ENCODE measurements at places on chromosomes 11 and 22. TPM values are rescaled to one million over a fixed set of nuclear protein-coding genes. Genes with fewer than 3 reads are reported as not detected.

GRCh38 chr11:106679581-106679980 lies 338.7 kb downstream of the GUCY1A2 start:
- no peak for DNase-seq

DNA sequence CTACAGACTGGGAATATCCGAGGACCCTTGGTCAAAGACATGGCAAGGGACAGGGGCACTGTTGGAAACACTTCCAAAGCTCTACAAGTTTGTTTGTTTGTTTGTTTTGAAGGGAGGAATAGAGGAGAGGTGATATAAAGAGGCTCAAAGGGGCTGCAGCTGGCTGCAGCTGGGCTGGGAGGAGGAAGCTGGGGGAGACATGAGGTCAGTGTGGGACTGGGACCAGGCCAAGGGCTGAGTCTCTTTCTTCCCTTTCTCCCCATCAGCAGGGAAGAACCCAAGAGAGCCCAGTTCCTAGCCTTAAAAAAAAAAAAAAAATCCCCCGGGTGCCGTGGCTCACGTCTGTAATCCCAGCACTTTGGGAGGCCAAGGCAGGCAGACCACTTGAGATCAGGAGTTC lies 5.0 kb downstream of the RHOG start:
- DNase-seq = no peak

GRCh38 chr11:82398300-82398815 lies 335.3 kb downstream of the FAM181B start:
- no peak for DNase-seq

DNA sequence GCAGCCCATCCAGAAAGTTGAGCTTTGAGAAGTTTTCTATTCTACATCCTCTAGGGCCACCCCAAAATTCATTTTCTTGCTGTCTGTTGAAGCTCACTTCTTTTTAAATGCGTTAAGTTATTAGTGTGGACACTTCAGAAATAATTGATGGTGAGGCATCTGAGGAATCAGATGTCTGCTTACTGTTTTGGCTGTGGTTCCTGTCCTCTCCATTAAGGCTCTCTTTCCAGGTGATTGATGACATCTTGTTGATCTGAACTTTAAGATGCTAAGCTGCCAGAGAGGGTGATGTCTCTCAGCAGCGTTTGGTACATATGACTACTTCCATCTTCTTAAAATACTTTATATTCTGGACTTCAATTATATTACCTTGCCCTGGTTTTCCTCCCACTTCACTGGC lies 45.2 kb downstream of the FAT3 start:
- no peak for DNase-seq

DNA sequence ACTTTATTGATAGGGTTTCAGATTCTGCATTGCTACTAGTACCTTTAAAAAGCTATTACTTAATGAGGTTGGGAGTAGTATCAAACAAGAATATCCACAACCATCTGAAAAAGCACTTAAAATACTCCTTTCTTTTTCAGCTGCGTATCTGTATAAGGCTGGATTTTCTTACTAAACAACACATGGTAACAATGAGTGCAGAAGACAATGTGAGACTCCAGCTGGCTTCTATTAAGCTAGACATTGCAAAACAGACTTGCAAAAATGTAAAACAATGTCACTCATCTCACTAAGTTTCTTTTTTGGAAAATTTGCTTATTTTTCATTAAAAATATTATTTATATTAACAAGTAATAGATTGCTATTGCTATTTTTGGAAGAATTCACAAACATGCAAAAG lies 132.6 kb downstream of the WNT11 start:
- DNase-seq = no peak

GRCh38 chr22:46797355-46797754 lies 34.9 kb downstream of the TBC1D22A start:
- DNase-seq = peak; percentile 20

GRCh38 chr22:39244496-39245129 lies at the start of gene PDGFB:
Gene PDGFB (minus strand): TSS chr22:39244982. CDS start chr22:39243963, 1,019 bp downstream.
- DNase-seq = no peak

GRCh38 chr22:29715705-29716104 lies 4.1 kb upstream of the CABP7 start:
- no peak for DNase-seq

DNA sequence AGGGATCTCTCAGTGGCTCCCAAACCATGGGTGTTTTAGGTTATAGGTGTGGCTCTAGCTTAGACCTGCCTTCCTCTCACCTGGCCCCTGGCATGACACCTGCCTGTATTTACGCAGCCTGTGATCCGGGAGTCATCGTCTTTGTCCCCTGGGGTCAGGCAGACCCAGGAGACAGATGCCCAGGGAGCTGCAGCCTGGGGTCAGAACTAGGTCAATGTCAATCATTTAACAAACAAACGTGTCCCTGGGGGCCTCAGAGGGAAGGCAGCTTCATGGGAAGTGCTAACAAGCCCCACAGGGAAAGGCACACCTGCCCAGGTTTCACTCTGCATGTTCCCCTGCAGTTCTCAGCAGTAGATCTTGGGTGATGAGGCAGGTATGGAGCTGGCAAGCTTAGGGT lies 12.0 kb downstream of the BACE1-AS start:
- no peak for DNase-seq

DNA sequence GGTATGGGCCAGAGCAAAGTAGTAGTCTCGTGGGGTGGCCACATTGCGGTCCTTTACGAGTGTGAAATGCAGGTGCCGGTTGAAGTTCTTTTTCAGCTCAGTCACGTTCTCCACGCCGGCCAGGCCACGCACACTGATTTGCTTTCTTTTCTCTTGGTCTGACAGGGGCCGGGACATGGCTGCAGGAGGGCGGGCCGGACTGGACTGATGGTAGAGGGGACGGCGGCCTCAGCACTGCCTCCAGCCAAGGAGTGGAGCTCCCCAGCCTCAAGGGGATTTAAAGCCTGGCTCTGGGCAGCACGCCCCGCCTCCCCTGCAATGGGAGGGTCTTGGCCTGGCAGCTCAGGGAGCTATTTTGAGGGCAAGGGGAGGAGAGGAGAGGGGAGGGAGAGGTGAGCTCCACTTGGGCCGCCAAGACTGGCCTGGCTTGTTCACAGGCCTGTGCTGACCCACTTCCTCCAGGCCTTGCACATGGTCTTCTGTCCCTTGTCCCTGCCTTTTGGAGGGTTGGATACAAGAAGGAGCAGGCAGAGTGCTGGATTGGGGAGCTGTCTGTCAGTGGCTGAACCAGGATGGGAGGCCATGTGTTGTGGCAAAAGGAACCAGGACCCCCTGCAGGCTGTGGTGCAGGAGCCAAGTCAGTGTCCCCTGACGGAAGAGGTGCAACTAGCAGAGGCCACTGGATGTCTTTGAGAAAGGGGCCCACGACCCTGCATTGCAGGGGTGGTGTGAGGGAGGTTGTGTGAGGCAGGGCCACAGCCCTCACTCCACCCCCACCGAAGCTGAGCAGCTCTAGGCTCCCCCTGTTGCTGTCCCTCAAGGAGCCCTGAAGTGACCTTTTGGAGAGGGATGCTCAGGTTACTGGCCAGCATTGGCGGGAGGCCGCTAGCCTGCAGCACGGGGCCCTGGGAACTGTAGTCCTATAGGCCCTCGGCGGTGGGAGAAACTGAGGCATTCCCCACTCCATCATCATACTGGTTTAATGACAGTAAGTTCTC lies at the start of gene PYGM:
Gene PYGM (minus strand): TSS at position 253 of the 998 bp plus-strand sequence. CDS start 76 bp downstream, at position 177.
- no peak for DNase-seq

- peak; percentile 42 for DNase-seq
Measured at GRCh38 chr22:50403701-50404101, 60.6 kb downstream of the PPP6R2 start.

GRCh38 chr11:124612045-124612444 lies 817 bp downstream of the PANX3 start:
- no peak for DNase-seq

- no peak for DNase-seq
Measured at GRCh38 chr11:64627371-64627770, 36.4 kb downstream of the SLC22A12 start.

- peak; percentile 57 for DNase-seq
Measured at GRCh38 chr11:57641011-57641807, 8.5 kb downstream of the YPEL4 start.

DNA sequence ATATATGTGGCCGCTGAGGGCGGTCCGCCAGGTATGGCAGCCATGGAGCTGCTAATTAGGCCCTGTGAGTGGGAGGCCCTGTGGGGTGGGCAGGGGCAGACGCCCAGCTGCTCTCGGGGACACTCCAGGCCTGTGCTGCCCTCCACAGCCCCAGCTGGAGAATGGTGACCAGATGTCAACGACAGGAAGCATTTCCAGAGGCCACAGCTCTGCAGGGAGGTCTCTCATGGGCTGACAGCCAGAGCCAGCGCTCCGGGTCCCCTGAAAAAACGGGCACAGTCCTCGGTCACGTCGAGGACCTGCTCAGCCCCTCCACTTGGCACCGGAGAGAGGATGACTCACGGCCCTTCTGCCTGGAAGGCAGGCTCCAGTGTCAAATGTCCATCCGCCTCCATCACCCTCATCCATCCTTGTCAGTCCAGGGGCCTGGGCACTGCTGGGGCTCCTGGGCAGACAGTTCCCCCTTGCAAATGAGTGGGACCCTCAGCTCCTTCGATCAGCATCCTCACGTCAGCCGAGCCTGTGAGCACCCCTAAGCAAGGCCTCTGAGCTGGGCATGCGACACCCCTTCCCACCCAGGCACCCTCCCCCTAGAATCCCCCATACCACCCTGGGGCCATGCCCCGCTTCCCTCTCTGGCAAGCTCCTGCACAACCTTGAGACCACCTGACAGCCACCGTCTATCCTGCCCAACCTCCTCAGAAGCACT lies 1.9 kb downstream of the BID start:
- DNase-seq = peak; percentile 42

DNA sequence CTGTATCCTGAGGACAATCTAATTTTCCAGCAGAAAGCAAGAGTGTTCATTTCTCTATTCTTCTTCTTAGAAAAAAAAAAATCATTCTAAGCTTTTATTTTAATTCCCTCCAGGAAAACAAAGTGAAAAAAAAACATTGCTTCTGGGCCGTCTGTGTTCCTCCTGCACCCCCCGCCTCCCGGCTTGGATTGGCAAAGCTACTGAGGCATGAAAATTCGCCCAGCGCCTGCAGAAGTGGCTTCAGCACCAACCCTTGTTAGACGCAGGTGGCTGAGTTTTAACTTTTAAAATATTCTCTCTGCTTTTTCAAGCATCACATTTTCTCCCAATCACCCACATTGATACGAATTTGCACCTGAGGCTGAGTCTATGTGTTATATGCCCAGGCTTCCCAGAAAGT lies 401.6 kb downstream of the BRD1 start:
- DNase-seq = no peak

GRCh38 chr22:26066534-26066933 lies 102.7 kb upstream of the SEZ6L start:
- DNase-seq = no peak

- DNase-seq = no peak
Measured at GRCh38 chr11:12007769-12008737, at the start of gene DKK3. Gene DKK3 (minus strand): TSS chr11:12008626. CDS start chr11:12008582, 44 bp downstream.

GRCh38 chr22:27507111-27507611 lies 294.4 kb downstream of the MN1 start:
- no peak for DNase-seq

DNA sequence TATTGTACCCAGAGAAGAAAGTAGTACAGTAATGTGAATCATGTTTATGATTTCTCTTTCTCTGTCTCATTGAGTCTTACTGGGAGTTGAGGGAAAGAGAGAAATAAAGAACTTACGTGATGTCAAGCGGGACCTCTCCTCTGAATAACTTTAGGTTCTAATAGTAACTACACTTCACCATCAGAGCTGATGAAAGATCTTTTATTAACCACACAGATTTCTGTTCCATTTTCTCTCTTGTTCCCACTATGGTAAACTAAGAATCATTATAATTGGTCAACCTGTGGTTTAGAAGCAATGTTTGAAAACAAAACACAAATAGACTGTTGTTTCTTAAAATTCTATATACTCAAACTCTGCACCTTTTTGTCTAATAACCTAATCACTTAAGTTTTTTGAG lies 142.3 kb downstream of the ELP4 start:
- no peak for DNase-seq

DNA sequence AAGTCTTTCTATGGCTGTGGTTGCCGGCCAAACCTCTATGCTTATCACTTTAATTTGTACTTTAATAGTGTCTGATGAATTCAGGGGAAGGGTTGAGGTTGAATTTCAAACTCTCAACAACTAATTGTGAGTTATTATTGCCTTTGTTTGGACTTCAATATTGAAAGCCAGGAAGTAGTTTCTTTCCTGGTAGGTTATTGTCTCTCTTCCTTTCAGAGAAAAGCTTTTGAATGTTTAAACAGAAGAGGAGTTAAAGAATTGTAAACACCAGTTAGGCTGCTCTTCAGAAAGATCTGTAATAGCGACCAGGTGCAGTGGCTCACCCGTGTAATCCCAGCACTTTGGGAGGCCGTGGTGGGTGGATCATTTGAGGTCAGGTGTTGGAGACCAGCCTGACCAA lies 22.2 kb downstream of the NNMT start:
- DNase-seq = no peak

GRCh38 chr11:7056828-7057513 lies 31.8 kb upstream of the RBMXL2 start:
- DNase-seq = no peak

GRCh38 chr11:64342869-64343745 lies 3.1 kb downstream of the CCDC88B start:
- no peak for DNase-seq

DNA sequence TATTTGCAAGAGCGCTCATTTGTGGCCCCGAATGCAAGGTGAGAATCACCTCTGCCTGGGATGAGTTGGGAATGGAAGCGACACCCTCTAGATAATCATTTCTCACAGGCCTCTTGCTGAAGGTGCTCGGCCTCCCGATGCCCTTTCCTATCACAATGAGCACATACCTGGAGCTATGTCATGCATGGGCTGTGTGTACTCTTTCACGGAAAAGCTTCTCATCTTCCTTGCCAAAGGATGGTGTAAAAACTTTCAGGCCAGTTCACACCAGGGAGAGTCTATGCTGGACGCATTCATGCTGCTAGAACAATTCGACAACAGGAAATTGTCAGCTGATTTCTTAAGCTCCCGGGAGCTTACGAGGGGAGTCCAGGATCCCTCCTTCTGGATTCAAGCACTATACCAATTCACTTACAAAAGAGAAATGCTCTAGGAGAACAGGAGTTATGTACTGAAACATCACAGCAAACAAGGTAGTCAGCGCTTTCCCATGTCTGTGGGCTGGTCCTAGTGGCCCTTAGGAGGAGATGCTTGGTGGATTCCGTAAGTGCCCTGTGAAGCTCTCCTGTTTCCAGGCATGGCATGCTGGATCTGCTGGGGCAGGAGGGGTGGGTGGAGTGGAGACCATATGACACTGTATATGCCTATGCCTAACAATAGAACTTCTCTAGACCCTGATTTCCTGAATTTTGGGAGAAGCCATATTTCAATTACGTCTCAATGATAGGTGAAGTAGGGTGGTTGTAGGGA lies 53.1 kb upstream of the B3GAT1 start:
- no peak for DNase-seq

GRCh38 chr11:126997196-126997595 lies 3.4 kb downstream of the KIRREL3 start:
- no peak for DNase-seq

- DNase-seq = no peak
Measured at GRCh38 chr11:64608636-64609035, 17.6 kb downstream of the SLC22A12 start.

APOA4 gene
- total RNA-seq = not detected

SAA4 gene
- total RNA-seq = not detected

BEST1 gene
- 0.78 TPM for total RNA-seq

ESAM gene
- total RNA-seq = 1.8 TPM

LYVE1 gene
- total RNA-seq = not detected

MYBPC3 gene
- 0.67 TPM for total RNA-seq

RIC3 gene
- 73.0 TPM for total RNA-seq

LUZP2 gene
- not detected for total RNA-seq

ATL3 gene
- 33.8 TPM for total RNA-seq

CEND1 gene
- total RNA-seq = 0.39 TPM

KCNQ1OT1 gene
- 0.89 TPM for total RNA-seq

SNX32 gene
- total RNA-seq = 0.34 TPM
